ENCODE measurements at places on chromosomes 2 and 18.

GRCh38 chr2:74383254-74383653, 3.1 kb upstream of the DCTN1 start:
- DNase-seq = no peak

DNA sequence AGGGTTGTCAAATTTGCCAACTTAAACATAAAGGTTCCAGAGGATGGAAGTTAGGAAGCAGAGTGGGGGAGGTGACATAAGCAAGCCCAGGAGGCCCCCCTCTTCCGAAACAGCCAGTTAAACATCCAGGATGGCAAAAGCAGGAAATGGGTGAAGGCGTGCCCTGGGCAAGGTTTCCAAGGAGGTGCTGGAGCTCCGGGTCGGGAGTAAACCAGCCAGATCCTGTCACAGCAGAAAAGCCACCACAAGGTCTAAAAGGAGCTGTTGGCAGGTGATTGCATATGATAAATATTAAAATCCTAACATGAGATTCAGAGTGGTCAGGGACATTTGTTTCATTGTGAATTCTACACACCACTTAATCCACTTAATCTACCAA, 572.2 kb upstream of the SALL3 start:
- no peak for DNase-seq

DNA sequence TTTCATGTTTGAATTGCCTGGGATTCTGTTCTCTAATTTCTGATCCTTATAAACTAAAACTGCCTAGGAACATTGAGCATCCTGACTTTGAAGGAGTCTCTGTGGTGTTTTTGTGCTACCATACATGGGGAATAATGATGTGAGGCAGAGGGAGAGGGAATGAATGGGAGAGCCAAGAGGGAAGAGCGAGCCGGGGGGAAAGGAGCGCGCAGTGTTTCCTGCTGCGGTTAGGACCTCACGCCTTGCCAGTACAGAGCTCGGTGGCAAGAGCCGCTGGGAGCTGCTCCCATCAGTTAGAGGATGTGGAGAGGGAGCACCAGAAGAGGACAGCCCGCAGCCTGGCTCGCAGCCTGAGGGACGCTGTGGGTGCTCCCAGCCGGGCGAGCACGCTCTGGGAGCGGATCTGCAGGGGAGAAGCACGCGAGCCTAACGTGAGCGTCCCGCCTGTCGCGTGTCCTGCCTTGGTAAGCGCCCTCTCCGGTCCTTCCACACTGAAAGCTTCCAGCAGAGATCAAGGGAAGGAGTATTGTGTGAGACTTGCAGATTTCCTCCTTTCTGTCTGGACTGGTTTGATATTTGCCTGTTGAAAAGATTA, 114.7 kb downstream of the FAM210A start:
- DNase-seq = no peak

DNA sequence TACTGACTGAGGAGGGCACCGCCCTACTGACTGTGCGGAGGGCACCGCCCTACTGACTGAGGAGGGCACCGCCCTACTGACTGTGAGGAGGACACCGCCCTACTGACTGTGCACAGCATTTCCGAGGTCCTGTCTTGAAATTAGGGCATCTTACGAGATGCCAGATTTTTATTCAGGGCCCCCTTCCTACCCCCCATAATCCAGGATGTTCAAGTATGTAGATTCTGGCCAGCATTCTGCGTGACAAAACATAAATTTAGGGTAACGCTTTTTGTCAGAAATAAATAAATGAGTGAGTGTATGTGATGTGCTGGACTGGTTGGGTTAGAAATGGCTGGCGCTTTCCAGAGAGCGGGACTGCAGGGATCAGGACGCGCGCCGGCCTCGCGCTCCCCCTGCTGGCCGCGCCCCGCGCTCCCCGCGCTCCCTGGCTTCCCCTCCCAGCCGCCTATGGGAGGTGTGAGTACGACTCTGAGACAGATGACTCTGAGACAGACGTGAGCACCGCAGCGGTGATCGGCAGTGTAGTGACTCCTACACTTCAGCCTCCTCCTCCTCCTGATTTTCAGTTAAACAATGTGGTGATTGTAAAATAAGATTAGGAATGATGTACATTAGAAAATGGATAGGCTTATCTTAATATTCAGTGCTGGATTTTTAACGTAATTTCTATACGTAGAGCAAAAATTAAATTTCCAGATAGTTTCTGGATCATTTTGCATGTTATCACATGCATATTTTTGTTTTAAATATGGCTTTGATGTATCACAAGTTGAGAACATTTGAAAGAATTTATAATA, 149.2 kb upstream of the NFATC1 start:
- peak; percentile 40 for DNase-seq

- no peak for DNase-seq
These were observed 55.6 kb upstream of the MYCN start for GRCh38 chr2:15884790-15885189.

GRCh38 chr18:67608615-67609273, 92.2 kb upstream of the DSEL start:
- DNase-seq = no peak

GRCh38 chr2:55595536-55595935, 21.9 kb downstream of the PPP4R3B start:
- no peak for DNase-seq

GRCh38 chr2:112709703-112710102, 11.1 kb upstream of the NT5DC4 start:
- DNase-seq = no peak

DNA sequence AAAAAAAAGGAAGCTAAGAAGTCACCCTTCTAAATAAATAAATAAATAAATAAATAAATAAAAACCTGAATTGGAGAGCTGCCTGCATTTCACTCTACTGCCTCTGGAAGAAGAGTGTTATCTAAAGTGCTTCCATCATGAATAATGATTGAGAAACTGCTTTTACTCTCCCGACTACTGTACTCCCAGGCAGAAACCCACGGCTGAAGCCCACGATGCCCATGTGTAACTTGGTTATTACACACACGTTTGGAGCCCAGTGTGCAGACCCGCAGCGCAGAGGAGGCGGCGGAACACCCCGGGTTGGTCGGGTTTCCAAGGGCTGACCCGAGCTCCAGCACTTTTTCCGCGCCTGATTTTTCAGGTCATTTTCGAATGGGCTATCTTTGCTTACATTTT, 697 bp upstream of the SPATS2L start:
- DNase-seq = no peak

DNA sequence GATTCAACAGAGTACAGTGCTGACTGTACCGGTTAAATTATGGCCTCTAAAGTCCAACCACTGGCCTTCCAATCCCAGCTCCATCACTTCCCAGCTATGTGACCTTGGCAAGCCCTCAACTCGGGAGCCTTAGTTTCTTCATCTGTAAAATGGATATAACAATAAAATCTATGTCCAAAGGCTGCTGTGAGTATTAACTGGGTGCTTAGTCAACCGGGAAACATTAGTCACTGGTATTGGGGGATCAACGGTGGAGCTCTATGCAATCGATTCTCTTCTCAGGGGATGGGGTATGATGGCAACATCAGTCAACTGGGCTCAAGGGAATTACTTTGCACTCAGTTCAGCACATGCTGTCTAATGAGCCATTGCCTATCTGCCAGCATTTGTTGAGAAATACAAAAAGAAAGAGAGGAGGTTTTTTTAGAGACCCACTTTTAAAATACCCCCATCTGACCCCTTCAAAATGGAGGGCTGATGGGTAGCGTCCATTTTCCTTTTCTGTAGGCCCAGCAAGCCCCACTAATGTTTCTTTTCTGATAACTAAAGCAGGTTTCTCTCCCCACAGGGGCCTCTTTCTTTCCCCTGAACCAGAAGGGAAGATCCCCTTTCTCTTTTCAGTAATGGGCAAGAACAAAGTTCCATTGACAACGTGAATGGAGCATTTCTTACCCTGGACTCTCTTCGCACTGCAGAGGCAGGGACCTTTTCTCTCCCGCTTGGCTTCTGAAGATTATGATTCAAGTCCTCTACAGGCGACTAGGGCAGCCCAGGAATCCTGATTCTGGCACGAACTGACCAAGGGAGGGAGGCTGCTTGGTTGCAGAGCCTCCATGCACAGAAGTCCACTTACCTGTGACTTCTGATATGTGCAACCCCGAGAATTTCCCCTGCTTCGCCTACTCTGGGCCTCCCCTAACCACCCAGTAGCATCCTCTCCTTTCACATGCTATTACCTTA, 8.7 kb upstream of the AGFG1 start:
- DNase-seq = no peak

- DNase-seq = no peak
These were observed 9.9 kb downstream of the TMBIM1 start for GRCh38 chr2:218282173-218282991.

DNA sequence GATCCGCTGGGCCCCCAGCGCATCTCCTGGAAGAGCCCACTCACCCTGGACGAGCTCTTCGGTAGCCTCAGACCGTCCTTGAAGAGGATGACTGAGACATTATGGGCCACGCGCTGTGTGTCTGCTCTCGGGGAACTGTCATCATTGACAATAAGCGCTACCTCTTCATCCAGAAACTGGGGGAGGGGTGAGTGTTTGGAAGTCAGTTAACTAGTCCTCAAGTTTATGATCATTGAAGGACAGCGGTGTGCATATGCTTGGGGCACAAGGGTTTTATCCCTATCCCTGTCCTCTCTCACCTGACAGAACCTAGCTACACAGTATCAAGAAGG, 586 bp downstream of the STK16 start:
- DNase-seq = no peak

DNA sequence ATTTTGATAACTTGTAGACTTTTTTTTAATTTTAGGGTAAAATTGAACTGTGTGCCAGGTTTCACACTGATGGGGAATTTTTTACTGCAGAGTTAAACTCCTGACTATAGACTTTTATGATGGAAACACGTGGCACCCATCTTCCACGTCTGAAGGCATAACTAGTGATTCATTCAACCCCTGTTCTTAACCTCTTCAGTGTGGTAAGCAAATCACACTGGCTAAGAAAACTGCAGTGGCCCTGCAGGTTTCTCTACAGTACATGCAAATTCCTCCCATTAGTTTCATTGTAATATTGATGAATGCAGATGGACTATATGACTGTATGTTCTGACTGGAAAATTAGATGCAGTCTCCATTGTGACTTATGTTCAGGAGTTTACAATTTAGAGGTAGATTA, 47.2 kb downstream of the SMAD4 start:
- no peak for DNase-seq

- no peak for DNase-seq
These were observed 368.4 kb downstream of the MTX2 start for GRCh38 chr2:176637486-176638166.

DNA sequence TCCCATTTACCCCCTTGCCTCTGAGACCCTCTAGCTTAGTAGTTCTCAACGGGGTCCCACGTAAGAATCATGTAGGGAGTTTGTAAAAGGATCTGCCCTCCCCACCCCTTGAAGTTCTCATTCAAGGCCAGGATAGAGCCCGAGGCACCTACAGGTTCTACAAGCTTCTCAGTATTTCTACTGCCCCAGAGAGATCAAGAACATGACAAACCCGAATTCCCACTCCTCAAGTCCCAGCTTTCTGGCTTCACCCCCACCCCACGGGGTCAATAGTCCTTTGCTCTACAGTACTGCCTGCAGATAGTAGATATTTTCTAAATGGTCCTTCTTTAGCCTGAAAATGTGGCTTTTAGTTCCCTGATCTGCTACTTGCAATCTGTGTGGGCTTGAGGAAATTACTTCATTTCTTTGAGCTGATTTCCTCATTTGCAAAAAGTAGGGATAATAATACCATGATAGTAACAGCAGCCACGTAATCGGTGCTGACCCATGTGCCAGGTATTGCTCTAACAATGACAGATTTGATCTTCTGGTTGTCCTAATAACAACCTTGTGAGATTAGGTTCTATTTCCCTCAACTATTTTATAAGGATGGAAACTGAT, 7.1 kb downstream of the CIB4 start:
- DNase-seq = no peak

GRCh38 chr2:109213646-109214433, 84.8 kb downstream of the SH3RF3 start:
- DNase-seq = peak; percentile 34

DNA sequence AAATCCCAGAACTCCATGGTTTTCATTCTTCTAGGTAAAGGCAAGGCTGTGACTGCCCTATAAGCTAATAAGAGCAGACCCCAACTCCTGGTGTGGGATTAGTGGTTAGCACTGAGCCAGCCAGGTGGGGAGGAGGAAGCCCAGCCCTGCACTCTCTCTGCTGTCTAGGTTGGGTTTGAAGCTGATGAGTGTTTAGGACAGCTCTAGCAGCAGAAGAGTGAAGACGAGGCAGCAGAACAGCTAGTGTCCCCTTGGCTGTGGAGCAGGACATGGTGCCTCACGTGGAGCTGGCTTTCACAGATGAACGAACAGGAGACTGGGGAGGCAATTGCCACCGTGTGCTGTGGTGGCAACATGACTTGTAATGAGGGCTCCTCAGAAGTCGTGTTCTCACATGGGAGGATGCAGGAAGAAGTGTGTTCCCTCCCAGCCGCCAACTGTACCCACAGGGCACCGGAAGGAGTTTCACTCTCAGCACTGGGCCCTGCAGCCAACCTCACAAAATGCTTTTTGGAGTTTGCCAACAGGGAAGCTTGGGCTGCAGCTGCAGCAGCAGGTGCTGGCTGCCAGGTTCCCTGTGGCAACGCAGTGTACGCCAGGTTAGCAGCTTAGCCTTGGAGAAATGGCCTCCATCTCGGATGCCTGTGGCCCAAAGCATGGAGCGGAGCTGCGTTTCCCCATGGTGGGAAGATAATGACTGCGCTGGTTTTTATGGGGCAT, 328.2 kb downstream of the SETBP1 start:
- no peak for DNase-seq

DNA sequence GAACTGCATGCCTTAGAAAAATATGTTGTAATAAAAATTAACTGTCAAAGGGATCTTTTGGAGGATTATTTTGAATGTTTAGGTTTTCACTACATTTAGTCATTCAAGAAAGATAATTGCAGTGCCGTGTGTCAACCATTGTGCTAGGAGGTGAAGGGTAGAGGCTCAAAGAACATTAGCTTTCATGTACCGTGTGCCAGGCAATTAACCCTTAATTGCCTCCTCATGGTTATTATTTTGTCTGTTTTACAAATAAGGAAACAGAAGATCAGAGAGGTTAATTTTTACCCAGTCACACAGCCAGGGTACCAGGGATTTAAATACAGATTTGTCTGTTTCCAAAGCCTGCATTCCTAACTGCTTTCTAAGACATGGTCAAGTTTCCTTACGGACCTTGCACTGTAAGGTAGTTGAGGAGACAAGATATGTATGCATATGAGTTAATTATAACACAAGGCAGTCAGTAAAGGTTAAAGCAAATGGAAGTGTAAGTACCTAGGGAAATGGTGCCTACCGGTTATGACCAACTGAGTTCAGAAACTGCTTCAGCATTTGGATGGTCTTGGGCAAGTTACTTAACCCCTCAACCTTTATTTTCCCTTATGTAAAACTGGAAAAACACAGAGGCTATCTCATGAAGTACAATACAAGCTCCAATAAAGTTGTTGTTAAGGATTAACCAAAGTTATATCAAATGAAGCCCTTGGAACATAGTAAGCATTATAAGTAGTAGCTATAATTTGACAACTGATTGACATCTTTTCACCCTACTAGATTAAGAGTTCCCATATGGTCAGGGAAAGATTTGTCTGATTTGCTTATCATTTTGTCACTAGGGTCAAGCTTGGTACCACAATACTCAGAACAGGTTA, 434.9 kb downstream of the MBD2 start:
- no peak for DNase-seq

GRCh38 chr2:161839926-161840325, 215.7 kb downstream of the SLC4A10 start:
- DNase-seq = no peak
